Psoas muscle (tissue), 8 donors: ENCODE measurements at places on chromosomes 2 and 18.

DNA sequence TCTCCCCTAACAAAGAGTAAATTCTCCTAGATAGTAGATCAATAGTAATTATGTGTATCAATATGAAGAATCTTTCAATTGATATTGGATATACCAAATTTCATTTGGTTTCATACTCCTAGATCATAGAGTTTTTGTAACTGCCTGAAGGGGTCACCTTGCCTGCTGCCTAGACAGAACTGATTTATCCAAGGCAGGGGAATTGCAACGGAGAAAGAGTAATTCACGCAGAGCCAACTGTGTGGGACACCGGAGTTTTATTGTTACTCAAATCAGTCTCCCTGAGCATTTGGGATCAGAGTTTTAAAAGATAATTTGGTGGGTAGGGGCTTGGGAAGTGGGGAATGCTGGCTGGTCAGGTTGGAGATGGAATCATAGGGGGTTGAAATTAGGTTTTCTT lies 92.2 kb upstream of the SLC8A1 start:
- no peak for DNase-seq

DNA sequence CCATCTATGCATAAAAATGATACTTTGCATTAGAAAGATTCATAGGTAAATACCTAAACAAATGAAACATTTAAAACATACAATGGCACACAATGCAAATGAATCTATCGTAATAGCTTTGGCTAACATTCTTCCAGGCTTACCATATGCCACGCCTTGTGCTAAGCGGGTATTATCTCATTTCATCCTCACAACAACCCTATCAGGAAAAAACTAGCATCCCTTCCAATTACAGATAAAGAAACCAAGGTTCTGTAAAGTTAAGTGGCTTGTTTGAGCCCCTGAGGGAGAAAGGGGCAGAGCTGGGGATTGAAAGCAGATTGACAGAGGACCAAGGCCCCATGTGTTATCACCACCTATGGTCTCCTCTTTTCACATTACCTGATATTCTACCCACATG lies 145.4 kb upstream of the ETAA1 start:
- DNase-seq = no peak

DNA sequence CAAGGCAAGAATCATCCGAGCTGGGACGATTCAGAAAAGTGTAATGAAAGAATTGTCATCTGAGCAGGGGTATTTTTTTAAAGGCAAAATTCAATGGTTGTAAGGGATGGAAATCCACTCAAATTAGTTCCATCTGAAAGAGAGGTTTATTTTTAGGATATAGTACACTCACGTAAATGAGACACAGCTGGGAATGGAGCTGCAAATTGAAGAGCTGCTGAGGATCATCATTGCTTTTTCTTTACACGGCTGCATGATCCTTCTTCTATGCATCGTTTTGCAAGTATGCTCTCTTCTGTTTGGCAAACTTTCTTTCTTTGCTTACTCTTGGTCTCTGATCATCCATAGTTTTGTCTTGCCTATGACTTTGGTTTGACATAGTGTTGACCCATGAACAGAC lies 27.4 kb upstream of the CUL3 start:
- DNase-seq = no peak

- no peak for DNase-seq
Measured at GRCh38 chr2:608297-608696, 68.9 kb downstream of the TMEM18 start.

- DNase-seq = no peak
Measured at GRCh38 chr2:217642944-217643343, 359.9 kb downstream of the TNS1 start.

GRCh38 chr2:68837164-68837860 lies 33.9 kb downstream of the BMP10 start:
- DNase-seq = peak; percentile 73

DNA sequence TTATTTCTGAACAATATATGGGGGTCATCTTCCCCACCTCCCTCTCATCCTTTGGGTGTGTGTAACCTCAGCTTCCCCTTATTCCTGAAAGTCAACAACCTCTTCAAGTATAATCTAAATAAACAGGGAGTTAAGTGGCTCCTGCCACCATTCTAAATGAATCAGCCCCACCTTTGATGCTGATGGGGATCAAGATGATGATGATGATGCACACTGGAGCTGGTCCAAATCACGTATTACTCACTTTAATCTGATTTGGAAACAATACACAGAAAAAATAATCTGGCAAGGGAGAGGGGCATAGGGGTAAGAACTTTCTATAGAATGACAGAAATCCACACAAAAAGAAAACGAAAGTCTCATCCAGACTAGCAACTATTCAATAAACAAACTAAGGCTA lies 7.1 kb downstream of the ACVR1 start:
- no peak for DNase-seq

- no peak for DNase-seq
Measured at GRCh38 chr2:27202854-27203253, 9.0 kb upstream of the ATRAID start.

DNA sequence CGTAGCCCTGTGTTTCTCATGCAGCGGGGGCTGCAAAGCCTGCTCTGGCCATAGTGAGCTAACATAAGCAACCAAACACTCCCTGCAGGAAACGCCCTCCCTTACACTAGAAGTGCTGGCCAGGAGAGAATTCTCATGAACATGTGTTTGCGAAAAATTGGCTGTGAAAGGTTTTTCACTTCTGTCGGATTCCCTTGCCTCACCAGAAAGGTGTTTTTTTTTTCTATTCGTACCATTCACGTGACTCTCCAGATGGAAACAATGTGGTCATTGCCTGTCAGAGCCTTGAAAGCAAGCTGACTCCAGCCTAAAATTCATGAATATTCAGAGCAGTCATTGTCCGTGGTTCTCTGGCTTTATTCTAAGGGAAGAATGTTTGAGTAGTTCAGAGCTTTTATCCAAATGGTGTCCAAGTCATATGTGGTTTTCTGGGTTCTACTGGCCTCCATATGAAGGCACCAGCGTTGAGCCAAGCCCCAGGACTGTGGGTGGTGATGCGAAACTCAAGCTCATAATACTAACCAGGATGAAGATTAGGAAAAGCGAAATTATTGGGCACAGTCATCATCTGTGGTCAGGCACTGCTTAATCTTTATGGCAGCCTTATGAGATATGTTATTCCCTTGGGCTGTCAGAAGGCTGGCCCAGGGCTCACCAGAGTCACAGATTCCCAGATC lies 236.4 kb downstream of the ALPK2 start:
- no peak for DNase-seq

GRCh38 chr2:65381607-65382051 lies 50.8 kb downstream of the SPRED2 start:
- DNase-seq = no peak

GRCh38 chr18:59884351-59884750 lies 15.4 kb upstream of the PMAIP1 start:
- DNase-seq = no peak

DNA sequence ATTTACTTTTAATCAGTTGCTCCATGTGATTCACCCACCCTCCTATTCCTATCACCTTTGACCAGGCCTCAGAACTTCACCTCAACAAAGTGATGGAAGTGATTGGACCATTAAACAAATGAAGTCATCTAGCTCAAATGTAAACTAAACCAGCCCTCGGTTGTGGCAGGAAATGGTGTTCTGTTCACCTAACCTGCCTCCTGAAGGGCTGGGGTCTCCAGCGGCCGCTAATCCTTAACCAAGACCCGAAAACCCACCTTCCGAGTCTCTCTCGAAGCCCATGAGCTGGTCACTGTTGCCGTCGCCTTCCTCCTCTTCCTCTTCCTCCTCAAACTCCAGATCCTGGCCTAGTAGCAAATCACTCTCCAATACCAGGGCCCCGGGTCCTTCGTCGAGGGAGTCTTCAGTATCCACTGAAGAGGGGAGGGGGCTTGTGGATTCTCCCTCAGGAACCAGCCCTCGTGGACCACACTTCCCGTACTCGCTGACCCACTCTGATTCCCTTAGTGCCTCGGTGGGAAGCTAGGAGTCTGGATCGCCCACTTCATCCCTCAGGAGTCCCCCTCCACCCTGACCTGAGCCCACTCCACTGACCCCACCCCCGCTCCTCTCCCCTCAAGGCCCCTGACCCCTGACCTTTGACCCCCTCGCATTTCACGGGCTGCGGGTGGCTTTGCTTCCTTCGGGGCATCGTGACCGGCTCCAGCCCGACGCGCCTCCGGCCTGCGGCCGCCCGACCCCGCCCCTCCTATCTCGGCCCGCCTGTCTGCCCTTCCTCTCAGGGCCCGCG lies 503 bp downstream of the ZNF513 start:
- peak; percentile 80 for DNase-seq

GRCh38 chr18:48780201-48780912 lies 170.4 kb downstream of the SMAD7 start:
- peak; percentile 52 for DNase-seq

GRCh38 chr2:218389333-218390150 lies 7.5 kb downstream of the SLC11A1 start:
- no peak for DNase-seq

DNA sequence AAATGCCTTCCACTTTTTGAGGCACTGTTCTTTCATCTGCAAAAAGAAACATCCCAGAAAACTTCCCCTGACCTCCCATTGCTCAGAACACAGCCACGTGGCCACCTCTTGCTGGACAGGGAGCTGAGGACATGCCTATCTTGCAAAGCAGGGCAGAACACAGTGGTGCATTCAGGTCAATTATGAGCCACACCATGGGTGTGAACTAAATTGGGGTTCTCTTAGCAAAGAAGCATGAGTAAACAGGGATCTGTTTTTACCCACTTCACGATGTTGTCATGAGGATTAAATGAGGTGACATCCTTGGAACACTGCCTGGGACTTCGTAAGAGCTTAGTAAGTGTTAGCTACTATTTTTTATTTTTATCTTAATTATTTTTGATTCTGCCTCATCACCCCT lies 25.1 kb downstream of the BMP10 start:
- no peak for DNase-seq

DNA sequence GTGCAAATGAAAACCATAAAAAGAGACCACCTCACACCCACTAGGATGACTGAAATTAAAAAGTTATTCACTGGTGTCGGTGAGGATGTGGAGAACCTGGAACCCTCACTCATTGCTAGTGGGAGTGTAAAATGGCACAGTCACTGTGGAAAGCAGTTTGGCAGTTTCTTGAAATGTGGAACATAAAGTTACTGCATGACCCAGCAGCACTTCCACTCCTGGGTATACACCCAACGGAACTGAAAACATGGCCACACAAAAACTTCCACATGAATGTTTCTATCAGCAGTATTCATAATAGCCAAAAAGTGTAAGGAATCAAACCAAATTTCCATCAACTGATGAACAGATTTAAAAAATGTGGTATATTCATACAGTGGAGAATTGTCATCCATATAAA lies 65.1 kb upstream of the SLC66A3 start:
- DNase-seq = no peak

GRCh38 chr2:189657867-189658266 lies 3.4 kb upstream of the ASNSD1 start:
- DNase-seq = no peak
